ENCODE measurements at places on chromosomes 13 and 19.

- no peak overlapping the region for H3K4me3 ChIP-seq
- no peaks in the 10 kb centered on the region for H3K36me3 ChIP-seq
- no peaks in the 10 kb centered on the region for H3K27me3 ChIP-seq
- no peak overlapping the region for H3K27ac ChIP-seq
- H3K4me1 ChIP-seq, result peaks cover 9% of the 10 kb centered on the region
These were observed 28.2 kb downstream of the ELL start for GRCh38 chr19:18493440-18494266.

DNA sequence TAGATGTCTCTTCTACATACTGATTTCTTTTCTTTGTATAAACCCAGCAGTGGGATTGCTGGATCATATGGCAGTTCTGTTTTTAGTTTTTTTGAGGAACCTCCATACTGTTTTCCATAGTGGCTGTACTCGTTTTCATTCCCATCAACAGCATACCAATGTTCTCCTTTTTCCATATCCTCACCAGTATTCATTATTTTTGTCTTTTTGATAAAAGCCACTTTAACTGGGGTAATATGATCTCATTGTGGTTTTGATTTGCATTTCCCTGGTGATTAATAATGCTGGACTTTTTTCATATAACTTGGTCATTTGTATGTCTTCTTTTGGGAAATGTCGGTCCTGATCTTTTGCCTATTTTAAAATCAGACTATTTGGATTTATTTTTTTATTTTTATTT lies 108.5 kb downstream of the PAN3 start:
- H3K36me3 ChIP-seq, result no peaks in the 10 kb centered on the region
- H3K27me3 ChIP-seq, result no peaks in the 10 kb centered on the region
- no peaks in the 10 kb centered on the region for H3K4me1 ChIP-seq

DNA sequence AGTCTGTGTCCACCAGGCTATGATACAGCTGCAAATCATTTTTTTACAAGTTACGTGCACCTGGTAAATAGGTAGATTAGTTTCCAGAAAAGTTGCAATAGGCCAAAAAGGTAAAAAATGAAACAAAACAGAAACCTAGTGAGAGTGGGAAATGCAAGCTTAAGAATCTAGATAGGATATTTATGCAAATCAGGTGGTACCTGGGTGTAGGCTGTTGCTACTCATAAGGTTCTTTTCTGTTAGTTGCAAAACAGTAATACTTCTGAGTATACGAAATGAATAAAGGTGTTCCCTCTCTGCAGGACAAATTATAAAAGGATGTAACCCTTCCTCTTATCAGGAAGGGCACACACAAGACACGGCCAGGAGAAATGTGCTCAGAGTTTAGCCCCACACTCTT lies 97.9 kb downstream of the UGGT2 start:
- H3K36me3 ChIP-seq, result no peaks in the 10 kb centered on the region
- H3K27me3 ChIP-seq, result no peaks in the 10 kb centered on the region

DNA sequence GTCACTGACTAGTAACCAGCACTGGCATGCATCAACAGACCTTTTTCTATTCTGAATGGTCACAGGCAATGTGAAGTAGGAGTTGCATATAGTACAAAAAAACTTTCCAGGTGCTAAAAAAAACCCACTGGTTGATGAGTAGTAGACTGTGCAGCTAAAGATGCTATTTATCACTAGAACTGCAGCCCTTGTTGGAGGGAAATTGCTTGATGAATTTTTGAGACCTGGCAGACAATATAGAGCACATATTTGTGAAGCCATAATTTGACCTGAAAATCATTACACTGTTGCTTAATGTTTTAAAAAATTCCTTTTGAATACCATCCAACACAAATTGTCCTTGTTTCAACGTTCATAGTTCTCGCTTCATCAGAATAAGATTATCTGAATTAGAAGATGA lies 441.0 kb downstream of the KLF12 start:
- H3K4me1 ChIP-seq, result no peaks in the 10 kb centered on the region
- H3K4me3 ChIP-seq, result no peak overlapping the region
- H3K36me3 ChIP-seq, result no peaks in the 10 kb centered on the region

DNA sequence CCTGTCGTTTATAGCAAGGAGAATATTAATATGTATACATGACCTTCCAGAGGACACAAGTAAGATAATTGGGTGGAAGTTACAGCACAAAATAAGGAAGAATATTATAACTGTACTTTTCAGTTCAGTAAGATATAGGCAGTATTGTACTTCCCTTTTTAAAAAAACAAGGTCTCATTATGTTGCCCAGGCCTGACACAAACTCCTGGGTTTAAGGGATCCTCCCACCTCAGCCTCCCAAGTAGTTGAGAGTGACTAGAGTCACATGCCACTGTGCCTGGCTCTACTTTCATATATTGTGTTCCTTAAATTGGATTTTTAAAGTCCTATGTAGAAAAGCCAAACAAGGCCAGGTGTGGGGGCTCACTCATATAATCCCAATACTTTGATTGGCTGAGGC lies 19.5 kb upstream of the MAB21L1 start:
- no peaks in the 10 kb centered on the region for H3K36me3 ChIP-seq
- no peak overlapping the region for H3K4me3 ChIP-seq
- no peaks in the 10 kb centered on the region for H3K27me3 ChIP-seq
- DNase-seq, result no peak
- no peak overlapping the region for H3K27ac ChIP-seq

DNA sequence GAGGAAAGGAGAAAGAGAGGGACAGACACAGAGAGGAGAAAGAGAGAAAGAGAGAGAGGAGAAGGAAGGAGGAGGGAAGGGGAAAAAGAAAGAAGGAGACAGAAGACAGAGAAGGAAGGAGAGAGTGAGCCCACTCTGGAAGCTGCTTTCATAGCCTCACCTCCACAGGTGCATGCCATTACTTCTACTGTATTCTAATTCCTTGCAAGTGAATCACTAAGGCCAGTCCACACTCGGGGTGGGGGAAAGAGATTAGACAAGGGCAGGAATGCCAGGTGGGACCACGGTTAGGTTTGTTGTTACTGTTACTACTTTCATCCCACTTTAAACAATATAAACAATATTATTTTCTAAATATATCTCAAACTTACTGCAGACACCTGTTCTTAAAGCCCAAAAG lies 684.5 kb upstream of the ARGLU1 start:
- H3K27ac ChIP-seq, result no peak overlapping the region
- H3K27me3 ChIP-seq, result no peaks in the 10 kb centered on the region
- no peaks in the 10 kb centered on the region for H3K4me1 ChIP-seq
- DNase-seq, result no peak
- H3K36me3 ChIP-seq, result no peaks in the 10 kb centered on the region

DNA sequence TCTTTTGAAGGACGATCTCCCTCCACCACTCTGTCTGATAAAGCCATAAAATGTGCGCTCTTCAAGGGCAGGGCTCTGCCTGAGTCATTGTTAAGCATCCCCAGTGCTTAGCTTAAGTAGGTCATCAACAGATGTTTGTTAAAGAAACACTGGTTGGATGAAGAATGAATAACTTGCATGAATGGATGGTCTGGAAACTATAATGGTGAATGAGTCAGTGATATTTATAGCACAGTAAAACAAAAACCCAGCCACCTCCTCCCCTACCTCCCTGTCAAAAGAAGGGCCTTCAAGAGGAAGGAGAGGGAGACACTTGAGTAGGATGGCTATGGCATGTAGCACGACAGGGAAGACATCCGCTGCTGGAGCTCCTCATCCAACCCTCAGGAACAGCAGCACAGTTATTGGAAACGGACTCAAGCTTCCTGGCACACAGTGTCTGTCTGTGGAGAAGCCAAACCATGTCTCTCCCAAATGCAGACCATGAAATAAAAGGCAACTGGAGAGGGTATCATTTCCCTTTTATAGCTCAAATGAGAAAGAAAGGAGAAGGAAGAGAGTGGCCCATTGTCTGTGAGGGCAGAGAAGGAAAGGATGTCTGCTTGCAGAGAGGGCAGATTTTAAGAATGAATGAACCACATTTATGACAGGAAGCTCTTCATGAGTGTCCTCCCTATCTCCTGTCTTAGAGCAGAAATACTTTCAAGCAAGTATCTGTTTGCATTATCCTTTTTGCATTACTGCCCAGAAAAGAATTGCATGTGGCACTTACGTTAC lies 183.5 kb upstream of the UBL3 start:
- H3K27me3 ChIP-seq, result no peaks in the 10 kb centered on the region
- H3K27ac ChIP-seq, result peak overlapping the region; percentile 54
- DNase-seq, result peak; percentile 50
- no peaks in the 10 kb centered on the region for H3K36me3 ChIP-seq

DNA sequence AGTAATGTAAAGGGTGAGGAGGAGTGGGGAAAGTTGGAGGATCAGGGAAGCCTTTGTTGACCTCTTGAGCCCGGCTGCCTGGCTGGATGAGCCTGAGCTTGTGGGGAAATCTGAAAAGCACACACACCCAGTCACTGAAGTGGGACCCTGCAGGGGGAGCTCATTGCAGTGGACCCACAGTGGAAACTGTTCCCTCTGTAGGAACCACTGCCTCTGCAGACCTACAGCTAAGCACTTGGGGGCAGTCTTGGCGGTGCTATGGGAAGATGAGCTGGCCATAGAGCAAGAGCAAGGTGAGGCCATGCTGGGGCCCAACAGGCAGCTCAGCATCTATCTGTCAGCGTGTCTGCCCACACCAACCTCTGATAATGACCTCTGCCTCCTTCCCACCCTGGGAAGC lies 294.8 kb downstream of the TSHZ3 start:
- no peaks in the 10 kb centered on the region for H3K4me1 ChIP-seq
- no peak overlapping the region for H3K4me3 ChIP-seq
- no peaks in the 10 kb centered on the region for H3K27me3 ChIP-seq
- no peaks in the 10 kb centered on the region for H3K36me3 ChIP-seq
- peak; percentile 44 for DNase-seq

GRCh38 chr13:57353831-57354230 lies 186.8 kb downstream of the PRR20E start:
- no peak for DNase-seq
- no peaks in the 10 kb centered on the region for H3K4me1 ChIP-seq
- H3K27me3 ChIP-seq, result no peaks in the 10 kb centered on the region
- no peak overlapping the region for H3K4me3 ChIP-seq
- no peaks in the 10 kb centered on the region for H3K36me3 ChIP-seq

DNA sequence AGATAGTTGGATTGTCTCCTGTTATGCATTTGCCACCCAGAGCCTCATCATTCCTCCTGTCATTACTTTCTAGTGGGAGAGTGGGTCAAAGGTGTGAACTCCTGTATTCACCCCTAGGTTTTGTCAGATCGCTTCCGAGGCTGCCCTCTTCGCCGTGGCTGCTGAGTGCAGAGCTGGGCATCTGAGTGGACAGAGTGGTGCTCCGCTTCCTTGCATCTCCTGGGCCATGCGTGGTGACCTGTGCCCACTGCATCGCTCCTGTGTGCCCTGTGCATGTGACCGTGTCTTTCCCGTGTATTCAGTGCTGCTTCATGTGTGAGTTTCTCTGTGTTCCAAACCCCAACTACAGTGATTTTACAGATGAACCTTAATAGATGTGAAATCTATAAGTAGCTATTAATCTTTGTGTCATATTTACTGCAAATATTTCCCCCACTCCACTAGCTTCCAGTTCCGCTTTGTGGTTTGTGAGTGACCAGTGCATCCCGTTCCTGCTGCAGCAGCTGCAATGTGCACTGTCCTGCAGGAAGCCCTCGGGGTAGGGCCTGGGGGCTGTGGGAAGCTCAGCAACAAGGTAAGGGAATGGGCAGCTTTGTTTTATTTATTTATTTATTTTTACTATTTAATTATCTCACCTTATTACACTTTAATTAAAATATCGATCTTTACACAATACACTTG lies 53.1 kb downstream of the C13orf46 start:
- H3K4me1 ChIP-seq, result no peaks in the 10 kb centered on the region
- no peak overlapping the region for H3K4me3 ChIP-seq
- H3K27ac ChIP-seq, result no peak overlapping the region

Data from hepatocyte (in vitro differentiated cells).